ENCODE measurements at places on chromosomes 1 and 21.

DNA sequence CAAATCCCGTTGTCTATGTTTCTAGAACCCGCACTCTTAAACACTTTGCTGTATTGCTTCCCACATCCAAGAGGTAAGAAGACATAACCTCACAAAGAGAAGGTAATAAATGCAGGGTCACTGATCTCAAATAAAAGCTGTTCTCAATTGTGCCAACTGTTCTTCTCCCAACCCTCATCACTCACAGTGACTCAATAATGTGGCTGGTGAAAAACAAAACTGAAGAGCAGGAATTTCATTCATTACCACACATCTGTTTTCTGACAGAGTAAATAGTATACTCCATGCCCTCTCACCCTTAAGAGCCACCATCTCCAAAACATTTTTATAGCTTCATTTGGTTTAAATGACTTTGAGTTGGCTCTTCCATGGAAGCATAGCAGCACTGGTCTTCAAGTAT is 6.2 kb upstream of the ERICH3 start:
- DNase-seq: no peak

GRCh38 chr1:160774886-160775719 is 20.9 kb upstream of the LY9 start:
- no peak for DNase-seq

GRCh38 chr1:12600880-12601633 is 17.0 kb downstream of the DHRS3 start:
- peak; percentile 49 for DNase-seq

- no peak for DNase-seq
Observed at GRCh38 chr1:23035823-23036452, 16.7 kb downstream of the KDM1A start.

DNA sequence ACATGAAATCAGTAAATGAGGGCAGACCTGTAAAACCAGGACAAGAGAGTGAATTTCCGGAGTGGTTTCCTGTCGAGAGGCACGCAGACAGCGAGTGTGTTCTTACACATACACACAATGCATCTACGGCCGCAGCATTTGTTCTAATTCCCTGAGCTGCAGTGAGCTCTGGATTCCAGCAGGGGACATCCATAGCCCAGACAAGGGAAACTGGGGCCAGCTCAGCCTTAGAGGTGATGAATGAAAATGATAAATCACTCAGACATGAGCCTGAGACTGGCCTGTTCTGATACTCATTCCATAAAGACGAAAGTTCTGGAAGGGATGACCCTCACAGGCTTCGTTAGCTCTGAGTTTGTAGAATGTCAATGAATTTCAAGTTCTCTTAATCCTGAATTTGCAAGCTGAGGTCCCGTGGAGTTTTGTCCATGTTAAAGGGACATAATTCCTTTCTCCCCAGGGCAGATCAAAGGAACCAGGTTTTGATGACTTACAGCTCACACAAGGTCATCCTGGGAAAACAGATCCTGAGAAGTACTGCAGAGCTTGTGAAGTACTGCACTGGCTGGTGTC is 207.9 kb upstream of the C1orf87 start:
- no peak for DNase-seq

GRCh38 chr1:42964044-42964812 is 5.6 kb upstream of the SLC2A1 start:
- DNase-seq: no peak

DNA sequence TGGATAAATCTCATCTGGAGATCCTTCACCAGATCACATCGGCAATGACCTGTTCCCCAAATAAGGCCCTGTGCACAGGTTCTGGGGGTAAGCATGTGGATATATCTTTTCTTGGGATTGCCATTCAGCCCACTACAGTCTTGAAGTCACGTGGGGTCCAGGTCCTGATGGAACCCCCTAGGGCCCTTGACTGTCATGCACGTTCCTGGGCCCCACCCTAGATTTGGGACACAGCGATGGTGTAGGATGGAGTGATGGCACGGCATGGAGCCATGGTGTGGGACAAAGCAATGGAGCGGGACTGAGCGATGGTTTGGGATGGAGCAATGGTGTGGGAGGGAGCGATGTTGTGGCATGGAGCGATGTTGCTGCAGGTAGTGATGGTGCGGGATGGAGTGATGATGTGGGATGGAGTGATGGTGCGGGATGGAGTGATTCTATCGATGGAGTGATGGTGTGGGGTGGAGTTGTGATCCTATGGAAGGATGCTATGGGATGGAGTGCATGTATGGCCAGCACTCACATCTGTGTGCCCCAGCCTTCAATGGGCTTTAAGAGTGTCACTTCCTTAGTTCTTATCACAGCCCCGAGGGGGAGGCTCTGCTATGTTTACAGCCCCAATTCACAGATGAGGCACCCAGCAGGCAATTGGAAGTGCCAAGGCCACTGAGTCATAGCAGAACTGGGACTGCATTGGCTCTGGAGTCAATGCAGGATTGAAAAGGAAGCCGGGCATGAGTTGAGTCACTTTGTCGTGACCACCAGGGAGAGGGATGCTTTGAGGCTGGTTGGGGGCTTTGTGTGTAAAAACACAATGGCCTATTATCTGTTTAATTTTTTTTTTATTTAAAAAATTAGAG is 97.0 kb upstream of the C1orf174 start:
- DNase-seq: no peak

GRCh38 chr21:26001356-26001755 is 169.2 kb downstream of the APP start:
- no peak for DNase-seq

- DNase-seq: no peak
Observed at GRCh38 chr1:200184196-200184595, 156.7 kb downstream of the NR5A2 start.

GRCh38 chr1:202967684-202968281 is 726 bp upstream of the CYB5R1 start:
- no peak for DNase-seq

- no peak for DNase-seq
Observed at GRCh38 chr1:113694910-113695309, 64.4 kb downstream of the PHTF1 start.

- no peak for DNase-seq
Observed at GRCh38 chr21:15000081-15000480, 64.7 kb downstream of the NRIP1 start.

DNA sequence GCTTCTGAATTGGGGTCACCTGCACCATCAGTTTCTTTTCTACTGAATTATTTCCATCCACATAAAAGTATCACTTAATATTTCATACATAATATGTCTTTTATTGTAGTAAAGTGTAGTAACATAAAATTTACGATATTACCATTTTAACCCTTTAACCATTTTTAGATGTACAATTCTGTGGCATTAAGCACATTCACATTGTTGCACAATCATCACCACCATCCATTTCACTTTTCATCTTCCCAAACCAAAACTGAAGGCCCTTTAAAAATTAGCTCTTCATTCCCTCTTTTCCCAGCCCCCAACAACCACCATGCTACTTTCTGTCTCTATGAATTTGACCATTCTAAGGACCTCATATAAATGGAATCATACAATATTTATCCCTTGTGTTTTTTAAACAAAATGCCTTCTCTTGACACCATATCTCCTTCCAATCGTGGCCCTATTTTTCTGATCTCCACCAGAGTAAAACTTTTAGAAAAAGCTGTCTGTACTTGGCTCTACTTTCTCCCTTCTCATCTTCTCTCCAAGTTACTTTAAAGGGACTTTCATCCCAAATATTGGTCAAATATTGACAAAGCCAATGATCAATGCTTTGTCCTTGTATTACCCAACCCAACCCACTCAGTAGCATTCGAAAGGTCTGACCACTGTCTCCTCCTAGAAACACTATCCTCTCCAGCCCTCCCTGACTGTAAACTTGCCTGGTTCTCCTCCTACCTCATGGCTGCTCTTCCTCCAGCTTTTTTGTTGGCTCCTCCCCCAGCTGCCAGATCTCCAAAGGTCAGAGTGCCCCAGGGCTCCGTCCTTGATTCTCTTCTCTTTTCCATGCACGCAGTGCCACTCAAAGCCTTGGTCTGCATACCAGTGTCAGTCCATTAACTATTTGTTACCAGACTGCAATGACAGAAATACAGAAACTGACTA is 44.7 kb downstream of the SLC30A10 start:
- no peak for DNase-seq

- DNase-seq: no peak
Observed at GRCh38 chr1:79364896-79365295, 358.4 kb upstream of the ADGRL4 start.

- DNase-seq: no peak
Observed at GRCh38 chr1:167430849-167431242, 87.5 kb downstream of the CD247 start.

- DNase-seq: no peak
Observed at GRCh38 chr1:178047403-178048093, 46.4 kb upstream of the RASAL2 start.

- no peak for DNase-seq
Observed at GRCh38 chr1:165624441-165624840, 6.6 kb upstream of the MGST3 start.

DNA sequence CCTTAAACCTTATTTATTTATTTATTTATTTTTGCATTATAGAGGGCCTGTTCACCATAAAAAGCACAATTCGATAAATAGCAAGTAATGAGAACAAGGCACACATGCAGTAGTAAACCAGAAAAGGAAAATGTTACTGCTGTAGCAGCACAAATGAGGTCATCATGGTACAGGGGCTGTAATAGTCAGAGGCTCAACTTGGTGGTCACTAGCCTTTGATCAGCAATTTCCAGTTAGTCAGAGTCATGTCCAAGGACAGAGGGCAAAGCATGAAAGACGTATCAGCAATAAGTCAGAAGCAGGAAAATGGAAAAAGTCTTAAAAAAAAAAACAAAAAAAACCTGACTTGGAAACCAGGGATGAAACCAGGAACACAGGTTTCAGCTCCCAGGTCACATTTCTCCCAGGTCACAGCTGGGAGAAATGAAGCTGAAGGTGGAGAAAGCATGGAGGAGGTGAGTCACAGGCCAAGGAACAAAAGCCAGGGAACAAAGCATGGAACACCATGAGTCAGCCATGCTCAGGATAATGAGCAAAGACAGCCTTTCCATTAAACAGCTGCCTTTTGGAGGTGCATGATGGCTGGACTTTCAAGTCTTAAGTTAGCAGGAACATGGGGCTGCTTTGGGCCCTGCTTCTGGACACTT is 556.3 kb downstream of the LTN1 start:
- DNase-seq: no peak

DNA sequence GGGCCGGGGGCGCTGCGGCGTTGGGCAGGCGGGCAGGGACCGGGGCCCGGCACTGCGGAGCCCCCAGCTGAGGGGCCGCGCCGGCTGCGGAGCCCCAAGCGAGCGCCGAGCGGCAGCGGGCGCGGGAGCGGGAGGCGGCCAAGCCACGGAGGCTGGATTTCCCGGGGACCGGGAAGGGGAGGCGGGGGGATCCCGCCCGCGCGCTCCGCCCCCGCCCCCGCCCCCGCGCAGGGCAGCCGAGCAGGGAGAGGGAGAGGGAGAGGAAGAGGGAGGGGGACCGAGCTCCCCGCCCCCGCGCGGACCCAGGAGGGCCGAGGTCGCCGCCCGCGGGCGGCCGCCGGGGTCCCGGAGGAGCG is at the start of gene DLGAP3:
DLGAP3 (minus strand) TSS at position 154 of the 356 bp plus-strand sequence. CDS start 24,267 bp downstream, outside the sequence.
- no peak for DNase-seq

DNA sequence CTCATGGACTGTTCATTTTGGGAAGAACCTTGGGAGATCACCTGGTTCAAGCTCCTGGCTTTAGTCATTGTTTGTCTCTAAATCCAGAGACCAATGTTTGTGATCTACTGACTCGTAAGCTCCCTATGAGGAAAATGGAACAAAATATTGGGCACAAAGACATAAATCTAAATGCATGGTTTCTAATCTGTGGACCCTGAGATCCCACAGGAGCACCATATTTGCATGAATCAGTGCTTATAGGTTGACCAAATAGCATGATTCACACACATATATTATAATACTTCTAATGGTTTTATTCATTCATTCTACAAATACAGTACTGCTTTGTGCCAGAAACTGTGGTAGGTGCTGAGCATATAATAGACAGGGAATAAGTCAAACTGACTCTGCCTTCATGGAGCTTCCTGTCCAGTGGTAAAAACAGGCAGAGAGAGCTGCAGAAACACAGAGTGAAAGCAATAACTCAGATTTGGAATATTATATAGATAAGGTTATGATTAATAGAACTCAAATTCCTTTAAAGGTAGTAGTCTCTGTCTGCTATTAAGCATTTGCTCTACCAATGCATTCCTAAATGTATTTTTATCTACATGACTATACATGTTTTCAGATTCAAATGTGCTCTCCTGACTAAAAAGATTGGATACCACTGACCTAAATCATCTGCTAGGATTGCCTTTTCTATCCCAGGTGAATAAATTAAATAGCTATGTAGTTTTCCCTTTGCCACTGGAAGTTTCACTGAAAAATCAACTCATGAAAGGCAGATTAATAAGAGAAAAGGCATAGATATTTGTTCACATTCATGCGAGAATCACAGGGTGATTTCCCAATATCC is 198.6 kb upstream of the CAMK1G start:
- DNase-seq: no peak

DNA sequence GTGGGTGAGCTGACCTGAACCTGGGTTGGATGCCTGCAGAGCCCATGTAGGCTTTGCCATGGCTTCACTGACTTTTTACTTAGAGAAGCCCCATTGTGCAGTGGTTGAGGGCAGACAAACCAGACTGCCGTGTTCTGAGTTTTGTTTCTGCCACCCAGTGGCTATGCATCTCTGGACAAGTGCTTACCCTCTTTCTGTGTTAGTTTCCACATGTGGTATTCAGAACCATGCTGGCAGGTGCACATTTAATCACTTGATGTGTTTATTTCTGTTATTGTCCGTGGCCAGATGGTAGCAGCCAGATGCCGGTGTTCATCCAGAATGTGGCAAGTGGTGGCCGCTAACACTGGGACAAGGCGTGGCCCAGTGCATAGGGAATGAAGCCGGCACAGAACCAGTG is 10.3 kb upstream of the PTPN7 start:
- no peak for DNase-seq

DNA sequence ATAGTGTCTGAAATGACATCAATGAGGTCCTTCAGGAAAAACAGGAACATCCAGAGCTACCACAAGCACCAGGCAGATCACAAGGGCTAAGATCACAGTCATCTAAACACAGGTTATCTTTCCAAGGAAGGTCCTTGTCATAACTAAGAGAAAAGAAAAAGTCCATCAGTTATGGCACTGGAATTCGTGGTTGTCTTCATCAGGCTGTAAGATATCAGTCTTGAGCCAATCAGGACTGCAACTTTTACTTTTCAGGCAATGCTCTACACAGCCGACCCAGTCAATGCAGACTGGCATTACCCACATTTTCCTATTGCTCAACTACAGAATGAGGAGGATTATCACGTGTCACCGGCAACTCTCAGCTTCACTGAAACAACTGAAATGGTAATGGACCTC is 26.4 kb downstream of the SORT1 start:
- DNase-seq: no peak
